ENCODE measurements at places on chromosomes 5 and 9.

DNA sequence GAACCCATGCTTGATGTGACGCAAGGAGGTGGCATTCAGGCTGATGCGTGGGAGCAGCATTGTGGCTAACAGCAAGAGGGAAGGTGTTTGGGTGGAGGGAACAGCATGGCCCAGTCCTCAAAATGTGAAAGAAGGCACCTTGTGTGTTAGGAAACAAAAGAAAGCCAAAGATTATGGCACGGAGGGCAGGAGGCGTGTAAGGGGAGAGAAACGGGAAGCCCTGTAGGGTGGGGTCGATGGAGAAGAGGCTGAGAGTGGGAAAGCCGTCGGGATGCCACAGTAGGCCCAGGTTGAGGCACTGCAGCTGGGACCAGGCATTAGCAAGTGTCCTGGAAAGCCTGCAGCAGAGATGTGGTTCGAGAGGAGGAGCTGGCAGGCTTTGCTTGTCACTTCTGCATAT, 241.1 kb downstream of the GADD45G start:
- DNase-seq, result no peak

DNA sequence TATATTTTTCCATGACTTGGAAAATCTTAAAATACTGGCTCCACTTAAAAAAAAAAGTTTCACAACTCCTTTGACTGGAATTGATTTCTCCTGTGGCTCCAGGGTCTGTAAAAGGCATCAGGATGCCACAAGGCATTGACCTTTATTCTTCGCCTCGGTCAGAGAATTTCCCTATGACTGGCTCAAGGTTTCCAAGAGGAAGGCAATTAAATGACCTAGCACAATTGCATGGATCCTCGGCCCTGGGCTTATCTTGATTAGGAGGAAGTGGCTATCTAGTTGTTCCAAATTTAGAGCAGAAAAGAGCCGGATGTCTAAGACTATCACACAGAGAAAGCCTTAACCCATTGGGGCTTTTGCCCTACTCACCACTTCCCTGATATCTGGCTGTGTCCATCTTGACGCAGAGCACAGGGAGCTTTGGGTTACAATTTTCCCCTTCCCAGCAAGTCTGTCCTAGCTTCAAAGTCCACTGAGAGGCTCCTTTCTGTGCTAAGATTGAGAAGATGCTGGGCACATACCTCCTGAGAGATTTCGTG, 56.9 kb upstream of the COL15A1 start:
- no peak for DNase-seq

DNA sequence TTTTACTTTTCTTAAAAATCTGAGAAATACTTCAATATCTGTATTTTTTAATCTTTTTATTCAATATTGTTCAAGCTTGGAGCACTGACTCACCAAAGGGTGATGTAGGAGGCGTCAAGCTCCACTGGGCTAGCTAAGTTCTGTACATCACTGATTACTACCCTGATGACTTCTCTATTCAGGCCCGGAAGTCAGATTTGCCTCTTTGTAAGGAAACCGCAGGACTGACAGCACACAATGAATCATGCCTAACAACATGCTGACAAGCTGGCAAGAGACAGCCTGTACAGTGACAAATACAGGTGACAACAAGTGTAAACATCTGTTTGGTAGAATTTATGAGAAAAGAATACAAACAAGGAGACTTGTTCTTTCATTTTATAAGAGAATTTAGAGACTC, 627.9 kb upstream of the RORB start:
- DNase-seq, result peak; percentile 18

DNA sequence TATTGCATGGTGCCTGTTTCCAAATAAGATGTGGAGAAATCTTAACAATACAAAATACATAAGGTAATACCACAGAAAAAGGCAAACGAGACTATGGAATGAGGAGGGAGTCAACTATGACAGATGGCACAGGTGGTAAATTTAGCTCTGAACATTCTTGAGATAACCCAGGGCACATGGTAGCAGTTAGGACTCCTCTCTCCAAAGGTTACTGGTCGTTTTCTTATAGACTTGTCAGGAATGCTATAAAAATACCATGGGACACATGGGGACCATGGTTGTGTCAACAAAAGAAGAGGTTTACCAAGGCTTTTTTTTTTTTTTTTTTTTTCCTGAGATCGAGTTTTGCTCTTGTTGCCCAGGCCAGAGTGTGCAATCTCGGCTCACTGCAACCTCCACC, 209.4 kb upstream of the RFX3 start:
- DNase-seq, result no peak

GRCh38 chr5:62093976-62094375, 212.0 kb upstream of the KIF2A start:
- no peak for DNase-seq

DNA sequence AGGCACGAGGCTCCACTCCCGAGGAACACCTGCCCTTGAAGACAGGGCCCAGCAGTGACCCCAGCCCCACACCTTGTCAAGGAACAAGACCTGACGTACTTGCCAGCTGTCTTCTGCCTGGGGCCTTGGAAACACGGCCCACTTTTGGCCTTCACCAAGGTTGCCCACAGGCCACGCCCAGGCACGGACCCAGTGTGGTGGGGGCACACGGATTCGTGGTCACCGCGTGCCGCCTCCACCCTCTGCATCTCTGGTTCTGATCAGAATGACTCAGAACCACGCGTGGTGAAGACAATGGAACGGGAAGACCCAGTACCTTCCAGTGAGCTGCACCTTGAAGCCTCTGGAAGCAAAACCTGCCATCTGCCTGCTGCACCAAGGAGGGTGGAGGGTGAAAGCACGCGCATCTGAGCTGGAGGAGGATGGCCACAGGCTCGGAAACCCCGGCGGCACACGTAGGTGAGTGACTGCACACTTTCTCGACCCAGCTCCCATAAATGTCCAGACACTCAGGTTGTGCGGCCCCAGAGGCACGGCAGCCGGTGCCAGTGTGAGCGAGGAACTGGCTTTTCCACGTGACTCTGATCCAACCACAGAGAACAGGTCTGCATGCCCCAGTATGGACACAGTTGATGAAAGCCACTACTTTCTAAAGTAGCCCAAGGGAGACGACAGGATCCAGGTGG, 36.5 kb downstream of the LPCAT1 start:
- no peak for DNase-seq

GRCh38 chr5:26881901-26882300, 156.5 kb downstream of the CDH9 start:
- no peak for DNase-seq

GRCh38 chr5:131252824-131253171, 11.1 kb upstream of the CDC42SE2 start:
- DNase-seq, result peak; percentile 96

- no peak for DNase-seq
Measured at GRCh38 chr5:77697692-77698091, 59.2 kb upstream of the OTP start.

GRCh38 chr5:175520321-175520720, 42.0 kb downstream of the SFXN1 start:
- DNase-seq, result no peak

GRCh38 chr5:126253406-126253805, 169.8 kb upstream of the GRAMD2B start:
- DNase-seq, result no peak

DNA sequence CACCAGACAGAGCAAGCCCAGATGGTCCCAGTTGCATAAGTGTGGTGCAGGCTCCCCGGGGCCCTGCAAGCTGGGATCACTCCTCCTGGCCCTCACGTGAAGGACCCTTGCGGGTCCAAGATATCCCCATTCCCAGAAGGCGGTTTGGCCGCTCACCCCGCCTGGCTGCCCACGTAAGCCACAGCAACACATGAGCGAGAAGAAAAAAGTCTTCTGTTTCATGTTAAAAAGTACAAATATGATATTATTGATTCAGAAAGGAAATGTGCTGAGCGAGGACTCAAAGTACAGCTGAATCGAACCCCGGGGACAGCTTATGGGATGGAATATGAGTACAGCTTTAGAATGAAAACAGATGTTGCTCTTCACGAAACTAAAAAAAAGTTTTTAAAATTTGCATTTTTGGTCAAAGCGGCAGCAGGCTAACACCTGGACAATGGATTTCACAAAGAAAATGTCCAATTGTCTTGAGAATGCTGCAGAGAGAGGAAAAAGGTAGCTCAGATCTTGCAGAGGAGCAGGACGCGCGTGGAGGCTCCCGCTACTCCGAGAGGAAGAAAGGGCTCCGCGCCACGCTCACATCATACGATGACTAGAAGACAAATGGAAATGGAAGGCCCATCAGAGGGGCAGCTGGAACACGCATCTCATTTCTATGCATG, 427.6 kb downstream of the IRX1 start:
- DNase-seq, result no peak

DNA sequence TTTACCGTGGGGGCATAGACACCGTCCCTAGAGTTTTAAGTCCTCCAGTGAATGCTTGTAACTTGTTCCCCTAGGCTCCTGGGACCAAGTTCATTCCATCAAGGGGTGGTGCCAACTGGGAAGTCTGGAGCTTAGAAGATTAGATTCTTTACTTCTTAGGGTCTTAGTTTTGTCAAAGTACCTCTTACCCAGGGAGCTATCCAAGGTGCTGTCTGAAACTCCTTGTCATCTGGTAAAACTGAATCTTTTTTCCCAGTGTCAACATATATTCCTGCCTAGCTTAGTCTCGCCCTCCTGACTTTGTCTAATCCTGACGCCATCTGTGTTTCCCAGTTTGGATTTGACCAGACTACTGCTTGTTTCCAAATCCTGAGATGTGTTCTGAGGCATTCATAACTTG, 41.6 kb downstream of the MAMDC2 start:
- no peak for DNase-seq

- DNase-seq, result no peak
Measured at GRCh38 chr5:168991311-168991710, 309.6 kb downstream of the SLIT3 start.

- no peak for DNase-seq
Measured at GRCh38 chr5:158429564-158429963, 570.6 kb upstream of the CLINT1 start.

GRCh38 chr5:67495072-67495471, 298.5 kb upstream of the CD180 start:
- no peak for DNase-seq

DNA sequence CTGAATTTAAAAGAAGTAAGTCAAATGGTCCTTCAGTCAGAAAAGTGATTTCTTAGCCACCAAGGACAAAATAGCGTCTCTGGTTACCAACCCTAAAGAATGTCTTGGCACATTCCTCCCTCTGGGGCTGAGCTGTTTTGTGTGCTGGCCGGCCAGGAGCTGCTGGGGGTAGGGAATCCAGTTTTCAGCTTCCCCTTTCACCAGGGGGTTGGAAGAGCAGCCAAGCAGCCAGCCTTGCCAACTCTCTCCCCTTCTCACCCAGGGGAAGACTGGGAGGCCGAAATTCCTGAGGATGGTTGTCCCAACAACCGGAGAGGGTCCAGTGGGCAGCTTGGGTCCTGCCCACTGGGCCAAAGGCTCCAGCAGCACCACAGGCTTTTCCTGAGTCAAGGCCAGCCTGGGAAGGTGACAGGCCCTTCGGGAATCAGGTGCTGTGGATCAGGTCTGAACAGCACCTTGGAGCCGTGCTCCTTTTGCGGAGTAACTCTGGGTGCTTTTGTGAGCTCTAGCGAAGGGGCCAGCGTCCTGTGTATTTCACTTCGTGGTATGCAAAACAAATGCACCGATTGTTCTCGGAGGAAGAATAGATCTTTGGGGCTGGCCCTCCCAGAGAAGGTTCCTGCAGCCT, 4.2 kb downstream of the WWC1 start:
- no peak for DNase-seq

DNA sequence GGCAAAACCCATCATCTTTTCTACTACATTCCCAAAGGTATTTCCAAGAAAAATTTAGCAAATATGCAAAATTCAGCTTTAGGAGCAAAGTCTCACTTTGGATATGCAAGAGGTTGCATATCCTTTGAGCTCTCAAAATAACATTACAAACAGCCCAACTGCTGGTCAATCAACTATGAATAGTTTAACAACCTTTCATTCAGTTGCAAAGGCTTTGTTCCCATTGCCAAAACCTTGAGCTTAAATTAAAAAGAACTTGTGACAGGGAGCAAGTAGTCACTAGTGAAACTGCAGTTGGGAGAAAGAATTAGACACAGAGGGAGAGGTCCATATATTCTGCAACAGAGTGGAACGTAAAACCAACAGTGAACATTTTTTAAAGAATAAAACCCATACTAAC, 8.8 kb downstream of the ZNF608 start:
- no peak for DNase-seq

DNA sequence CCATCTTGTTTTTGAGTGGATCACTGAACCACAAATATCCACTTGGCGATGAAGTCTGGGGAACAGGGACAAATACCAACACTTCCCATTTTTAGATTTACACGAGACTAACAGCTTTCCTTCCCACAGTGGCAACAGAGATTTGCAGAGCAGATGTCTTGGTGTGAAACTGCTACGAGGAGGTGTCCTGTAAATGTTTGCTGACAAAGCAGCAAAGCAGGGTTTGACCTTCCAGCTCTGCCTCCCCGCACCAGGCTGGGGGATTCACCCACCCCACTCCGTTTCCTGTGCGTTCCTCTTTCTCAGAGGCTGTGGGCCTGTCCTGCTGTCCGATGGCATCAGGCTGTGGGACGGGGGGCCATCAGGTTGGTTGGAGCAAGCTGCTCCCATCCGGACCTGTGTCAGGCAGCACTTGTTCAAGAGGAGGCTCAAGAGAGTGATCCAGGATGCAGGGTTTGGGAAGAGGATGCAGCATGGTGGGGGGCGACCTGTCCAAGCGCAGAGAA, 693 bp upstream of the RGS3 start:
- DNase-seq, result no peak
